ENCODE measurements at places on chromosomes 7 and 10.

DNA sequence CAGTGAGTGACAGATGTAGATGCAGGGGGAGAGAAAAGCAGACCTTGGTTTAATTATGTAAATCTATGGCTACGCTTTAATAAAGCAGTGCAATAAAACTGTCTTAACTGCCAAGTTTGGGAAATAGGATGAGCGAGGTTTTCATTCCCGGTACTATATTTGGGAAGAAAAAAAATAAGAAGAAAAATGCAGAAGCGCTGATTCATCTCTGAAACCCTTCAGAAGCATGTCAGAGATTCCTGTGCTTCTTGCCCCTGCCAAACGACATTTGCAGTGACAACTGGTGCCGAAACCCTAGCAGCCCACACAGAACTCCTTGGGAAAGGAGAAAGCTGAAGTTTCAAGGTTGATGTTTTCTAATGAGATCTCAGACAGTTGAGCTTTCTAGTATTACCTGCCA, 380.7 kb downstream of the REEP3 start:
- no peak for DNase-seq

- DNase-seq = no peak
Measured at GRCh38 chr7:97081521-97082300, 35.8 kb upstream of the SDHAF3 start.

GRCh38 chr7:128003787-128004186, 27.4 kb downstream of the LRRC4 start:
- no peak for DNase-seq

DNA sequence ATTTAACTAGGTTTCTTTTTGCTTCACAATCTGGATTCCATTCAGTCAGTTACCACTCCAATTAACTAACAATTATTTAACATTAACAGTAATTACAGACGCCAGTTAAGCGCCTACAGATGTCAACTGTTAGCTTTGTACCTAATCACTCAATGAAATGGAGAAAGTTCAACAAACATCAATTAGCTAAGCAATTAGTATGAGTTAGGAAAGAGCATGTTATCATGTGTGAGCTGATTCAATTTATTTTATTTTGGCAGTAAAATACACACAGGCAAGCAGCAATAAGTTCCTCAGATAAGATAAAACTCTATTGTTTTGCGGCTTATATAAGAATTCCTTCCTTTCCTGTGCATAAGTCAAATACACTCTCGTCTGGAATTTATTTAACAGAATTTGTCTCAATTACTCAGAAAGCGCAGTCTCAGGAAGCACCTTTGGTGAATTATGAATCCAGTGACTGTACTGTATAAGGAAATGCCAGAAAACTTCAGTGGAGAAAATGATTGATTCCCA, 427.1 kb upstream of the GALNT17 start:
- no peak for DNase-seq

- no peak for DNase-seq
Measured at GRCh38 chr7:99782012-99782953, 1.7 kb downstream of the CYP3A4 start.

DNA sequence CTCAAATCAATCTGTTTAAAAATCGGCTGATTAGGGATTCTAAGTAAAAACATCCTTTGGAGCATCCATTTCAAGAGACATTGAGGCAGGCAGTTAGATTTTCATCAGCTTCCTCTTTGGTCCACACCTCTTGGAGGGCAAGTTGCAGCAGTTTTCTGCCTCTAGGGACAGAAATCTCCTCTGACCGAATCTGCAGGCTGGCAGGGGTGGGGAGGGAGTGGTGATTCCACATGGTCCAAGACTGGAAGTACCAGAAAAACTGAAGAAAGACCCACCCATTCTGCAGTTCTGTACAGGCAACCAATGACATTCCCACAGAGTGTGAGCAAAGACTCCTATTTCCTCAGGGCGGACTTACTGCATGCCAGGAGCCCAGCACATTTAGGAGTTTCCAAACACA, 29.0 kb downstream of the FGFBP3 start:
- DNase-seq = peak; percentile 87

DNA sequence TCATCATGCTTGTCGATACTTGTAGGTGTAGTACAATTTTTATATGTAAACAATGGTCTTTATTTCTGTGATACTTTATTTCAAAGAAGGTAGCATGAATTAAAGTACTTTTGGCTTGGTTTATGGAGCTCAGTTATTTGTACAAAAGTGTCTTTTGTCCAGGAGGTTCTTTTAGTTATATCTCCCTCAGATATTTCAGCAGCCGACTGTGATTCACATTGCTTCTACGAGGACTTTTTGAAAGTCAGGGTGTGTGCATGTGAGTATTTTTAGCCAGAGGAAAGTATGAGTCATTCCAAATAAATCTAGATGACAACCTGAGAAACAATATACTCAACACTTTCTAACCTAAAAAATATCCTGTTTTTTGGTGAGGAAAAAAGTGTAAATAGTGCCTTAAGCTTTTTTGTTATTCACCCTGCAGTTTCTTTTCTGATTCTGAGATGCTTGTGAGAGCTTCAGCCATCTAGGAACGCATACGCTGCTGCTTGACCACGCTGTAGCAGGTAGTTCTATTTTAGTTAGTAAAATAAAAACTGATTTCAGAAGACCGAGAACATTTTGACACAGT, 595 bp upstream of the SUN1 start:
- no peak for DNase-seq

DNA sequence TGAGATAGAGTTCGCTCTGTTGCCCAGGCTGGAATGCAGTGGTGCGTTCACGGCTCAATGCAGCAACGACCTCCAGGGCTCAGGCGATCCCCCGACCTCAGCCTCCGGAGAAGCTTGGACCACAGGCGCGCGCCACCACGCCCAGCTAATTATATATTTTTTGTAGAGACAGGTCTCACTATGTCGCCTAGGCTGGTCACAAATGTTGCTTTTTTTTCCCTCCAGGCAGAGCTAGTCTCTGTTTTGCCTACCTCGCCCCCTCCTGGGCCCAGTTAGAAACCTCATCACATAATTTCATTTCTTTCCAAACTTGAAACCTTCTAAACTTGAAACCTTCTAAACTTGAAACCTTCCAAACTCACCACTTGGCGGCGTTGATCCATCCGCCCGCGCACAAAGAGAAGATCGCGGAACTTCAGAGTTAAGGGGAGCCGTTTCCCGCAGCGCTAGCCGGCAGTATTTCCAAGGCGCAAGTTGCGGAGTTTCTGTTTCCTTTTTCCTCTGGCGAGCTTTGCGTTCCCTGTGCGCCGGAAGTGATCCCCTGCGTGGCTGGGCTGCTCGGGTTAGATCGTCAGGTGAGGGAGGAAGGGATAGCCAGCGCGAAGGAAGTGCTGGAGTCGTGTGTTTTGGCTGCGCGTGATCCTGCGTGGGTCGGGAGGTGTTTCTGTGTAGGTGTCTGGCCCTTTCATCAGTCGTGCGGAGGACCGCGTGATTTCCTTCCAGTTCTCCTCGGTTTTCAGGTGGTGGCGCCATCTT, at the start of gene SSBP1:
SSBP1 (plus strand) TSS at position 523 of the 756 bp plus-strand sequence. CDS start 809 bp downstream, outside the sequence.
- peak; percentile 96 for DNase-seq

Measured in ELF-1 (cell line).